Stimulated activated CD8-positive, alpha-beta memory T cell treated with anti-CD3 and anti-CD28 coated beads, Interleukin-15, amount 100 ng/mL, for 4 hours (primary cell): ENCODE measurements at places on chromosomes 11 and 22.

GRCh38 chr22:42275176-42275575 is 4.7 kb upstream of the TCF20 start:
- DNase-seq = no peak

DNA sequence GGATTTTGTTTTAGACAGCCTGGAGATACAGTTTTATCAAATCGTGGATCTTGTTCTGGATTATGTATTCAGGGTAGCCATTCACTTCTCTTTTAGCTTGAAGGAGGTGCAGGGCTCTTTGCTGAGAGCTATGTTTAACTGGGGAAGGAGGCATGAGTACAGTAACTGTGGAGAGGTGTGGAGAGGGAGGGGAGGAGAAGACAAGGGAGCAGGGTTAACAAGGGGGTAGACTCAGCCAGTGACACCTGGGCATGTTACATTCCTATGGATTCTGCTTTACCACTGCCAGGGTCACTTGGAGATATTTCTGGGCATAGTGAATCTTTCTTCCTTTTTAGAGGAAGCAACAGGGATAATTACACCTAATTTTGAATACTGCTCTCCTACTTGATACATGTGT is 536.0 kb downstream of the TMEM135 start:
- no peak for DNase-seq

- DNase-seq = no peak
Measured at GRCh38 chr22:38316364-38317121, 690 bp downstream of the CSNK1E start.

DNA sequence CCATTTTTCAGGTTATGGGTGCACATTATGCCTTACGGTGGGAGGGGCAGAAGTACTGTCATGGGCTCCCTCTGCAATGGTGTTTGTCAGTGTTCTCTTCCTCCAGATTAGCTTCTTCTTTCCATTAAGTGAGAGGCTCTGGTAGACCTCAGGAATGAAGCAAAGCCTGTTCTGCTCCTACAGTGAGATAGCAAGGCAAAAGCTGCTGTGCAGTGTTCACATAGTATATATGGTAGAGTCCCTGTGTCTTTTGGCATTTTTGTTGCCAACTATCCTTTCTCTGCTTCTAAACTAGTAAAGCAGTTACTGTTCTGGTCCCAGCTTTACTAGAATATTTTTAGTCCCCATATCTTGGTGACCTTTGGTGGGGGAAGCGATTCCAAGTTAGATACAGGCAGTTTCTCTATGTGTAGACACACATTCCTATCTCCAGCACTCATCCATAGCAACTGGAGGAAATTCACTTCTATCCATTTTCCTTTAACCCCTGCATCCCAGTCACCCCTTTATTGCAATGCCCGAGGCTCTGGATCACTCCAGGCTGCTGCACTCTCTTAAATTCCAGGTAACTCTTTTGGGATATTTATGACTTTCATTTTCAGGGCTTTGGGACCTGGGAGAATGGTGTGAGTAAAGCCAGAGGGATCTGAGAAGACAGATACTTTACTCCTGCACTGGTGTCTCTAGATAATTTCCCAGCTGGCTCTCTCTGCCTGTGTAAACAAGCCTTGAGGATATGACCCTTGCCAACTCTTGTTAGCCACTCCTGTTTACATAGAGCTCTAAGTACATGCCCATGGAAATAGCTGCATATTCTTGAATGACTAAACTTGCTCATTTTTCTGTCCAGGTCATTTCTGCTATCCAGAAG is 3.9 kb upstream of the TRIM34 start:
- no peak for DNase-seq

DNA sequence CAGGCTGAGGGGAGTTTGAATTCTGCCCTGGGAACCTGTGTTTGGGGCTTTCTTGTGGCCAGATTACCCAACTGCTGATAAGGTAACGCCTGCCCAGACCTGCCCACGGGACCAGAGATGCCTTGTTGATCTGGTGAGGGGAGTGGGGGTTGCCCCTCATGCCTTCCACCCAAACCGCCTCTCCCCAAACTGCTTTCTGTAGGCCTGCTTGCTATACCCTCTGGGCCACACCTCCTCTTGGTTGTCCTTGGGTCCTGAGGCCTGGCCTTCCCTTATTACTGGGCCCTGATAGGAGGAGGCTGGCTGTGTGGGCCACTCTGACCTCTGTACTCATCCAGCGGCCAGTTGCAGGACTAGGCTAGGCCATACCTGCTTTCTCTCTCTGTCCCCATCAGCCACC is 3.4 kb downstream of the P2RY2 start:
- no peak for DNase-seq

- no peak for DNase-seq
Measured at GRCh38 chr11:78438298-78438975, 20.8 kb upstream of the GAB2 start.

GRCh38 chr11:1779806-1780699 is 16.3 kb upstream of the CTSD start:
- no peak for DNase-seq

DNA sequence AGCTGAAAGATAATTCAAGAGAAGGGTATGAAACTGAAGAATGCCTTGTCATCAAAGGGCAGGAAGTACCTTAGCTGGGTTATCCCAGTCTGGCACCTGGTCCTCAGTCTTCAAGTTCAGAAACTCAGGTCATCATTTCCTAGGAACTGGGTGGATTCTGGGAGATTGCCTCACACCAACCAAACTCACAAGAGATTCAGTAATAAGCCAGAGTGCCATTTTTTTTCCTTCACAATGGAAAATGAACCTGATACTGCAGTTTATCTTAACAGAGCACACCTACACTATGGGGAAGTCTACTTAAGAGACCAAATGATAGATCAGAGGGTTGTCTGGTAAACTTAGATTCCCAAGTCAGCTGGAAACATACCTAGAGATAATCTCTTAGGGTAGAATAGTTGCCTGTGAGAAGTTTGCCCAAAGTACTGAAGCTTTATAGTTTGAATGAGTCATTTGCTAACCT is 3.8 kb upstream of the BUD13 start:
- DNase-seq = no peak

- no peak for DNase-seq
Measured at GRCh38 chr22:30483169-30483568, 11.4 kb upstream of the SEC14L3 start.

- no peak for DNase-seq
Measured at GRCh38 chr11:1129611-1130160, 28.1 kb upstream of the MUC5AC start.

GRCh38 chr11:83970061-83970671 is 684.0 kb upstream of the CCDC90B start:
- no peak for DNase-seq

GRCh38 chr22:47083379-47083986 is 321.0 kb downstream of the TBC1D22A start:
- DNase-seq = no peak

DNA sequence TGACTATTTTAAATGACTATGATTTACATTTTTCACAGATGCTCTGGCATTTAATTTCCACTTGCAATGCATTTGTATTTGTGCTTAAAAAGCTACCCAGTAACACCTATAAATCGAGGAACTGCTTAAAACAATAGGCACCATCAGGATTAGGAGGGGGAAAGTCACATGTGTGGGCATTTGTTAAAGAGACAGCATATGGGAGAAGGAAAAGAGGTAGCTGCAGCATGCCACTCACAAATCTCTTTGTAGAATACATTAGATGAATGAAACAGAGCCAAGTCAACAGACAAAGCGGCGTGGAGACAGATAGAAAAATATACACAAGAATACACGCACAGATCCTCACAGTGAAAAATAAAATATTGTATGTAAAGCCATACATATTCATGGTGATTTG is 228.0 kb downstream of the CADM1 start:
- no peak for DNase-seq

DNA sequence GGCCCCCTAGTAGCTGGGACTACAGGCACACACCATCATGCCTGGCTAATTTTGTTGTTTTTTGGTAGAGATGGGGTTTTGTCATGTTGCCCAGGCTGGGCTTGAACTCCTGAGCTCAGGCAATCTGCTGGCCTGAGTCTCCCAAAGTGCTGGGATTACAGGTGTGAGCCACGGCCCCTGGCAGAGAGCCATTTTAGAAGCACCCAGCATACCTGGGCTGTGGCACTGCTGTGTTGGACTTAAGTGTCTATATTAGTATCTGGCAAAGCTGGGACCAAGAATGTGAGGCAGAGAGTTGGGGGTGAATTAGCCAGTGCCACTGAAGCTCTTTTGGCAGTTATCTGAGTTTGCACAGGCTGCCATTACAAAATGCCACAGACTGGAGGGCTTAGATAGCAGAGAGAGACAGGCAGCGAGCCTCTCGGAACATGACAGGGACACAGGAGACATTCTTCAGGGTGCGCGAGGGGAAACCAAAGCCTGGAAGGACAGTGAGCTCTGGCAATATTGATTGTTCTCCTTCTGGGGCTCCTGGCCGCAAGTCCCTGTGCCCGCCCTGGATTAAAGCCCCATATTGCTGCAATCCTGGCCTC is 87.7 kb upstream of the ALX4 start:
- no peak for DNase-seq

- DNase-seq = no peak
Measured at GRCh38 chr22:40035351-40035750, 40.6 kb downstream of the FAM83F start.
